Central memory CD4-positive, alpha-beta T cell (primary cell): ENCODE measurements at places on chromosomes 3 and 15.
A peak's percentile ranks its signal among the peaks of the same experiment; 100 is the strongest.

GRCh38 chr15:52095597-52096262 lies 16.8 kb downstream of the BCL2L10 start:
- no peak for DNase-seq

- no peak for DNase-seq
Measured at GRCh38 chr3:159711560-159712333, 276.9 kb upstream of the IL12A start.

DNA sequence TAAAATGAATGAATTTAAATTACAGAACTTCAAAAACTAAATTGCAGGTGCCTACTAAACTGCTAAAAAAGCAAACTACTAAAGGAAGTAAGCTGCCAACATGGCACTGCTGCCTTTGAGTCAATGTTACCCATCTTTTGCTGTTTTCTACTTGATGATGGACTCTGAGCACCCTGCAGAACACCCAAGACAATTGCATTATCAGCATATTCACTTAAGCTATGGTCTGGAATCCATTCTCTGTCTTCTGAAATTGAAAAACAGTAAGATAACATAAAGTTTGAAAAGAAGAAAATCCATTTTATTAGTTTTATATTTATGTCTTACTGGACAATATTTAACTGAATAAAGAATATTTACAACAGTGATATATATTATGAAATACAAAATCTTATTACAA lies 91.4 kb downstream of the ZBBX start:
- DNase-seq = no peak

- no peak for DNase-seq
Measured at GRCh38 chr3:72032441-72033135, 247.6 kb upstream of the PROK2 start.

GRCh38 chr3:73423116-73423515 lies 201.6 kb downstream of the PDZRN3 start:
- DNase-seq = no peak

DNA sequence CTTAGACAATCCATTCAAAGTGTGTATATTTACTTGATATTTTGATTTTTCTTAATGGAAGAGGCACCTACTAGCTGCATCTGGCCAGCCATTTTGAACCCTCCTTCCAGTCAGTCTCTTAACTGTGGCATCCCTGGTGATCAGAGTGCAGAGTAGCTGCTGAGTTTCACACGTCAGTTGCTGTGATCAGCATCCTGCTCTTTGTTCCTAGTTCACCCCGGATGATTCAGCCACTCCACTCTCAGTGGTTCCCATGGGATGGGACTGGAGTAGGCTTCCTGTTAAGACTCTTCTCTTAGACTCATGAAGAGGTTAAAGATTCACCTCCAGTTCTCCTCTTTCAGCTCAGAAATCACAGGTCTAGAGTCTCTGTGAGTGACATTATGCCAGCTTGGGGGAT lies 75.8 kb downstream of the STXBP5L start:
- no peak for DNase-seq

DNA sequence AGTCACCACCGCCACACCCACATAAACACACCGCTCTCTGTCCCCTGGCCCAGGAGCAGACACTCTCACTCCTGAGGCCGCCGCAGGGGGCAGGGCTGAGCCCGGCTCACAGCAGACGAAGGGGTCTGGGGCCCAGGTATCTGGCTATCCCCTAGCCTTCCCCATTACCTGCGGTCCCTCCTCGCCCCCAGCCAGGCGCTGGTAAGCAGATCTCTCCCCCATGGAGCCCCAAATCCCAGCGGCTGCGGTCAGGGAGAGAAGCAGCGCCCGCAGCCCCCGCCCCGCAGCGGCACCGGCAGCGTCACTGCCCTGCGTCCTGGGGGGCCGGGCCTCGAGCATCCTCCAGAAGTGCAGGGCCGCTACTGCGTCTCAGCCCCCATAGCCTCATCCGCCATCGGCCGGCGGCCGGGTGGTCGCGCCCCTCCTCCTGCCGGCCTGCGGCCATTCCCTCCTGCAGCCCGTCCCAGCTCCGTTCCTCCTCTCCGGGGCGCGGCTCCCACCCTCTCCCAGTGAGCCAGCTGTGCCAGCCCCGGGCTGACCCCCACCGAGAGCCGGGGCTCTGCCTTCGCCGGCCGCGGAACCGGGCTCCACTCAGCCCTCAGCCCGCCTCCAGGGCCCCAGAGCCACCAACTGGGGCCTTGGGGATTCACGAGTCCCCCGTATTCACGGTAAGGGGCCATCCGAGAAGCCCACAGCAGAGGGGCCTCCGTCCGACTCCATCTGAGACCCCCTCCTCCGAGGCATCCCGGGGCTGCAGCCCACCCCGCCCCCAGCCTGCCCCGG lies 13.1 kb downstream of the TNK2 start:
- peak; percentile 63 for DNase-seq

- no peak for DNase-seq
Measured at GRCh38 chr3:50559702-50560101, 7.8 kb downstream of the C3orf18 start.

DNA sequence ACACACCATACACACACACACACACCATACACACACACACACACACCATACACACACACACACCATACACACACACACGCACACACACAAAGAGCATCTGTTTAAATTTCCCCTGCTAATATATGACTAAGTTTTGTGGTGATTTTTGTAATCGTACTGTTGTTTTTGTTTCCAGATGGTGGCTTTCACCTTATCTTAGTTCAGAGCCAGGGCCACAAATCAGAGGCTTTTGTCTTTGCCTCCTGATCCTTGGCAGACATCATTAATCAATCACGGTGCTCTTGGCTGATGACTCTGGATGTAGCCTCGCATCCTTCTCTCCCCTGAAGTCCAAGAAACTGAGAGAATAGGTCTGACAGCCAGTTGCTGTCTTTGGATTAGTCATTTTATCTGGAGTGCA lies 52.1 kb downstream of the EDEM1 start:
- DNase-seq = no peak

- DNase-seq = no peak
Measured at GRCh38 chr15:85318048-85318731, 62.2 kb upstream of the AKAP13 start.

DNA sequence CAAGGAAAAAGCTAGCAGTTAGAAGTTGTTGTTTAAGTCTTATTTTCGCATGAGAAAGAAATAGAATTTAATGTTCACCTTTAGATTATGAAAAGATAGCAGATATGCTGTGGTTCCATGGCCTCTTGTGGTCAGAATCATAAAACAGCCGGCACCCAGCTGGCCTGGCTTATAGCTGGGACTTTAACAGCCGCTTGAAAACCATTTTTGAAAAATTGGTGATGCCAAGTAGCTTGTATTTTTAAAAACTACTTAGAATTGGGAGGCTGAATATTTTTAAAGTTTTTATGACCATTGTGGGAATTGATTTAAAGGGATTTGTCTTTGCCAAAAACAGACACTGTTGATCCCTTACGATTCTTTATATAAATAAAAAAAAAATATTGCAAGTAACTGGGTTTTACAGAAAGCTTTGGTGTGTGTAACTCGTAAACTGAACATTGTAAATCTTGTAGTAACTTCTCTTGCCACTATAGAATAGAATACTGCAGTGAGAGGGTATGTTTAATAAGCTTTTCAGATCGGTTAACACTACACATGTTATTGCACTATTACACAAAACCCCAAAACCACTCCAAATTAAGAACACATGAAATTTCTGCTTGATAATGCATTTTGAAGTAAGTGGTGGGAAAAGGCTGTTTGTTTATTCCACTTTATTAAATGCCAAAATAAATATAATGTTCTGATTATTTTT lies 6.6 kb downstream of the ARRDC4 start:
- no peak for DNase-seq

DNA sequence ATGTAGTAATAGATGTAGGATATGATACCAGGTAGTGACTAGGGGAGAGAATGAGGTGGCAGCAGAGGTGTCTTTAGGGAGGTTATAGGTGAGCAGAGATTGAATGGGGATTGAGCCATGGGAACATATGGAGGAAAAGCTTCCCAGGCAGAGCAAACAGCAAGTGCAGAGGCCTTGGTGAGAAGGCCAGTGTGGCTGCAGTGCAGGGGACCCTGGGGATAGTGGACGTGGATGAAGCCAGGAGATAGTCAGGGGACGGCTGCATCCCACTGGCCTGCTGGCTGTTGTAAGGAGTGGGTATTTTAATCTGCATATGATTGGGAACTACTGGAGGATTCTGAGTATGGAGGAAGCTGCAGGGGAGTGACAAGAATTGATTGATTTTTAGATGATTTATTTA lies 62.7 kb upstream of the TRAK1 start:
- no peak for DNase-seq

GRCh38 chr15:99177679-99178078 lies 71.7 kb downstream of the TTC23 start:
- no peak for DNase-seq

DNA sequence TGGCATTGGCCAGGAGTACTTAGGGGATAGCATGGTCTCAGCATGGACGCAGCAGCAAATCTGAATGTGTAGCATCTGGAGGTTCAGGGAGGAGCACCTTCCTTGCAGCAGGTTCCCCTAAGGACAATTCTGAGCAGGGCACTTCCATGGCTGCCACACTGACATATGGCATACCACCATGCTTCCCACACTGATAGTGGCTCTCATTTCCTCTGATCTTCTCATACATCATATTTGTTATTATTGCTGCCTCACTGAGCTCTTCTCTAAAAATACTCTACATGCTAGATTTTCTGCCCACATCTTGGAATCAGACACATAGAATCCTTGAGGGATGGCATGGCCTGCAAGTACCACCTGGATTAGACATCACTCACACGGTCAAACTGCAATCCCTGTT lies 7.3 kb upstream of the MNS1 start:
- no peak for DNase-seq

- no peak for DNase-seq
Measured at GRCh38 chr15:68846851-68847439, 26.2 kb upstream of the ANP32A start.

- DNase-seq = no peak
Measured at GRCh38 chr3:484341-484740, 287.8 kb downstream of the CHL1 start.

DNA sequence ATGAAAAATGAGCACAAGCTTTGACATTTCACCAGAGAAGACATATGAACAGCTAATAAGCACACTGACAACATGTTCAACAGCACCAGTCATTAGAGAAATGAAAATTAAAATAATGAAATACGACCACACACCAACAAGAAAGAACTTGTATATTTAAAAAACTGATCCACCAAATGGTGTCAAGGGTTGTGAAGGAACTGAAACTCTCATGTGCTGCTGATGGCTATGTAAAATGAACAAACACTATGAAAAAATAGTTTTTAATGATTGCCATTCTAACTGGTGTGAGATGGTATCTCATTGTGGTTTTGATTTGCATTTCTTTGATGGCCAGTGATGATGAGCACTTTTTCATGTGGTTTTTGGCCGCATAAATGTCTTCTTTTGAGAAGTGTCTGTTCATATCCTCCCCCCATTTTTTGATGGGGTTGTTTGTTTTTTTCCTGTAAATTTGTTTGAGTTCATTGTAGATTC lies 193.8 kb downstream of the SCAPER start:
- DNase-seq = no peak

DNA sequence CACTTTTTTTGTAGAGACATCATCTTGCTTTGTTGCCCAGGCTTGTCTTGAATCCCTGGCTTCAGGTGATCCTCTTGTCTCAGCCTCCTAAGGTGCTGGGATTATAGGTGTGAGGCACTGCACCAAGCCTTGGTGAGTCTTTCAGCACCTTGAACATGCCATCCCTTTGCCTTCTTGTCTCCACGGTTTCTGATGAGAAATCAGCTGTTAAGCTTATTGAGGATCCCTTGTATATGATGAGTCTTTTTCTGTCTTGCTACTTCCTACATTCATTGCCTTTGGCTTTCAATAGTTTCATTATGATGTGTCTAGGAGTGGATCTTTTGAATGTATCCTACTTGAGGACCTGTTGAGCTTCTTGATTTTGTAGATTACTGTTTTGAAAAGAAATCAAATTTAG lies 35.9 kb upstream of the TMCC1 start:
- no peak for DNase-seq
